ENCODE measurements at places on chromosomes 1 and 21. TPM values are rescaled to one million over a fixed set of nuclear protein-coding genes. Genes with fewer than 3 reads are reported as not detected.

The NTRK1 gene
- total RNA-seq: not detected

The KCND3 gene
- not detected for total RNA-seq

The RGS8 gene
- total RNA-seq: not detected

The DENND4B gene
- total RNA-seq: 38.4 TPM

The HAO2 gene
- not detected for total RNA-seq

The PLEKHO1 gene
- 7.7 TPM for total RNA-seq

The FCRL2 gene
- not detected for total RNA-seq

The SLFNL1 gene
- total RNA-seq: not detected

The DFFB gene
- total RNA-seq: 4.2 TPM

The BECN2 gene
- total RNA-seq: not detected

The MYBPH gene
- not detected for total RNA-seq

The GPR3 gene
- 1.7 TPM for total RNA-seq

The PRAMEF25 gene
- total RNA-seq: not detected

The LCE3D gene
- 1.8 TPM for total RNA-seq

The C1orf115 gene
- 4.9 TPM for total RNA-seq

The GOLT1A gene
- 4.6 TPM for total RNA-seq

The PAQR7 gene
- total RNA-seq: 7.4 TPM

The AMY1A gene
- not detected for total RNA-seq

The SPOCD1 gene
- total RNA-seq: 3.8 TPM

The GPR25 gene
- not detected for total RNA-seq

The SLAMF6 gene
- total RNA-seq: not detected

The SHISA4 gene
- total RNA-seq: 17.4 TPM

The SPATA45 gene
- total RNA-seq: not detected

The MAP10 gene
- 0.92 TPM for total RNA-seq

The PAQR6 gene
- total RNA-seq: 3.4 TPM

The DNAJC6 gene
- total RNA-seq: 8.0 TPM

The AADACL3 gene
- total RNA-seq: not detected

The GSTM3 gene
- 25.3 TPM for total RNA-seq

The PIK3R3 gene
- total RNA-seq: 1.1 TPM

The SH2D5 gene
- 17.6 TPM for total RNA-seq

The UHMK1 gene
- 20.2 TPM for total RNA-seq

The MRAP gene
- not detected for total RNA-seq

The CRNN gene
- total RNA-seq: not detected

The TEX38 gene
- not detected for total RNA-seq

The KRTAP19-3 gene
- not detected for total RNA-seq

The LMOD1 gene
- not detected for total RNA-seq

The PTGER3 gene
- not detected for total RNA-seq

The UBIAD1 gene
- total RNA-seq: 17.2 TPM

The KRTAP11-1 gene
- not detected for total RNA-seq

The KIF14 gene
- 10.9 TPM for total RNA-seq

The FMO4 gene
- 0.75 TPM for total RNA-seq

The SMCP gene
- total RNA-seq: not detected

The HSF2BP gene
- total RNA-seq: 1.5 TPM

The KRTAP13-2 gene
- total RNA-seq: not detected

The PCAT6 gene
- 1.4 TPM for total RNA-seq

The RHOU gene
- 4.3 TPM for total RNA-seq
